COR-L47 (cell line): ENCODE measurements at places on chromosomes 12 and 14.

DNA sequence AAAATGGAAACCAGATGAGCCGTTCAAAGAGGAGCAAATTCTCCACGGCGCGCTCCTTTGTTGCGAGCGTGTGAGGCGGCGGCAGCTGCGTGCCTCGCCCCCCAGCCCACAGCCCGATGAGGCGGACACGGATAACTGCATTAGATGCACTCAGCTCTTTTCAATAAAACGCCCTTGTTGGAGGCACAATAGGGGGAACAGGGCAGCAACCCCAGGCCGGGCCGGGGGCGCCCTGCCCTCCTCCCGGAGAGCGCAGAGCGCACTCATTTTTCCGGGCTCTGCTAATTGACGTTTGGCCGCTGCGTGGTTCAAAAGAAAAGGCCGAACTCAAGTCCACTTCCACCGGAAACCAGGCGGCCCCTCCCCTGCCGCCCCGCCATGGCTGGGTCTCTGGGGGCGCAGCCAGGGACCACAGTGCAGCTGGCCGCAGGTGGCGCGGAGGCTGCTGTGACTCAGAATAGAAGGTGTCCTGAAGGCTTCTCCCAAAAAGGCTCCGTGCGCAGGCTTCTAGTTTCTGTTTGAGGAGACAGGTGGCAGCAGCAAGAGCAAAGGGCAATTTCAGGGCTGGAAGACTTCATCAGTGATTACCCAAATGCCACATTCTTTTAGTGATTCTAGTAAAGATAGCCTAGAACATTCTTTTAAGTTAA lies 29.0 kb upstream of the SMOC1 start:
- no peak for DNase-seq

DNA sequence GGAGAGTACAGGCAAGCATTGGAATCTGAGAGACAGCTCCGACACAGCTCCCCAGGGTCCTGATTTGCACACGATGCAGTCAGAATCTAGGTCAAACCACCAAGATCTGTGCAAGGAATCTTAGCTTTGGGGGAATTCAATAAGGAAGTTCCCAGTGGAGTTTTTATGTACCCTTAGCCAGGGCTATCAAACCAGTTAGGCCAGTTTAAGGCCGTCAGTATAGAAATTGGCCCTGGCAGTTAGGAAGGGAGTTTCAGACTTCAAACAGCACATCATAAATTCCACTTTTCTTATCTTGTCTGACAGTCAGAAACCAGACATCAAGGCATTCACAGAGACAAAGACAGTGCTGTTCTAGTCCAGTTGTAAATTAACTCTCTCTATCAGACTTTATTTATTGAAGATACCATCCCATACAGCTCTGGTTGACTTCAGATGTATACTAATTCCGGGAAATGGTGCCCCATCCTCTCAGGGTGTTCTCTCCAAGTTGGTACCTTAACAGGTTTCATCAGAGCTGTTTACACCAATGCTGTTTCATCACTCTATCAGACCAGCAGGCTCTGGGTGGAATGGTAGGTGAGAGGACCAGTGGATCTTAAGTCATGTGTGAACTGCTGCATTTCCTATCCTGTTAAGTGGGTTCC lies 157.5 kb upstream of the ATF7IP start:
- no peak for DNase-seq

- no peak for DNase-seq
These were observed 241.5 kb downstream of the SNAPC1 start for GRCh38 chr14:62003701-62004100.

DNA sequence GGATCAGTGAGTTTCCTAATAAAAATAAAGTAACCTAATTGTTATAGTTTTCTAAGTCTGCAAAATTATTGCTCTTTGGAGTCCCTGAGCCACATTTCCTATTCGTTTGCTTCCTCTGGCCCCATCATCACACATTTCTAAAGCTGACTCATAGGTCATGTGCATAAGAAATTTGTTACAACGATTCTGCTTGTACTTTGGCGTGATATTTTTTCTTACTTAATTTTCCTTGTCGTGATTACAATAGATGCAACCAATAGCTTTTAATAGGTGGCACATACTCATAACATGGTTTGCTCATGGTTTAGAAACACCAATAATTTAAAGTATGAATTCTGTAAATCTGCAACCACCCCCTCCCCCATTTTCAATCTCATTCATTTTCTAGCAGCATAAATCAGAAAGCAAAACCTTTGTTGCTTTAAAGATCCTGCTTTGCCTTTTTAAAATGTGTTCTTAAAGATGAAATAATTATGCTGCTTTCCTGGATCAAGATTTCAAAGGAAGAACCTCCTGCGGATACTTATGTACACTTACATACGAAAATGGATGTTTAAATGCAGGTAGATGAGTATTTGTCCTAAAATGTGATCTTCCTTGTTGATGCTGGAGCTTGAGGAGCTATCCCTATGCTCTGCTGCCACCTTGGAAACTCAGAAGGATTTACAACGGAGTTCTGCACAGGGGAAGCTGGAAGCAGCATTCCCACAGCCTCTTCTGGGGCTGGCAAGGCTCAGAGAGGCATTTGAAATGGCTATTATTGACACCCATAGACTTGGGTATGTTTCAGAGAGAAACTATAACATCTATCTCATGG lies 1.7 kb upstream of the FLRT2 start:
- peak; percentile 54 for DNase-seq

GRCh38 chr12:81296556-81297305 lies 218.9 kb downstream of the ACSS3 start:
- DNase-seq: no peak

GRCh38 chr14:106187216-106187615 lies 660.8 kb downstream of the TMEM121 start:
- DNase-seq: no peak

DNA sequence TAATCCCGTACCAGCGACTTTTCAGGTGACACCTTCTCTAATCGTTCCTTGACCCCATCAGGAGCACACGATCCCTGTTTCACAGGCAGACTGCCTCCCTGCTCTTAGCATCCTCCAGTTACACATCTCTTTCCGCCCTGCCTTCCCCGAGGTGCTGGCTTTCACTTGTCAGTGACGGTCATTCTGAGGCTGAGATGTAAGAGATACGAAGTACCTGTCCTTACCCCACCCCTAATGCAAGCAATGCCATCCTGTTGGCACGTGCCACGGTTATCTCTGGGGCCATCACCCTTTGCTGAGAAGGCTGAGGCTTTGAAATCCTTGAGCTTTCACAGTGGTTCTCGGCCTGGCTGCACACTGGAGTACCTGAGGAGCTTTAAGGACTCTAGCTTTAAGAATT lies 24.4 kb downstream of the B4GALNT3 start:
- no peak for DNase-seq

GRCh38 chr12:92721130-92721529 lies 18.3 kb downstream of the PLEKHG7 start:
- DNase-seq: no peak

DNA sequence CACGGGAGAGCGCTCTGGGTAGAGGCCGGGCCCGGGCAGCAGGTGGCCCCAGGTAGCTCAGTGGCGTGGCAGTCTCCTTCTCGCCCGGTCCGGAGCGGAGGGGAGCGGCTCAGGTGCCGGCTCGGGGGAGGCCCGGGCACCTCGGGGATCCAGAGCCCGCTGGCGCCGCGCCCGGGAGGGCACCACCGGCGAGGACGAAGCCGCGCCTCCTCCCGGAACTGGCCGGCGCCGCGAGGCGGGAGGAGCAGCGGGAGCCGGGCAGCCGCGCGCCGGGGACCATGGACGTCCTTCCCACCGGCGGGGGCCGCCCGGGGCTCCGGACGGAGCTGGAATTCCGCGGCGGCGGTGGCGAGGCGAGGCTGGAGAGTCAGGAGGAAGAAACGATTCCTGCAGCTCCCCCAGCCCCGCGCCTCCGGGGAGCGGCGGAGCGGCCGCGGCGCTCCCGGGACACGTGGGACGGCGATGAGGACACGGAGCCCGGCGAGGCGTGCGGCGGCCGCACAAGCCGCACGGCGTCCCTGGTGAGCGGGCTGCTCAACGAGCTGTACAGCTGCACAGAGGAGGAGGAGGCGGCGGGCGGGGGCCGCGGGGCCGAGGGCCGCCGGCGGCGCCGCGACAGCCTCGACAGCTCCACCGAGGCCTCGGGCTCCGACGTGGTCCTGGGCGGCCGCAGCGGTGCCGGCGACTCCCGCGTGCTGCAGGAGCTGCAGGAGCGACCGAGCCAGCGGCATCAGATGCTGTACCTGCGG lies 21.5 kb upstream of the GNS start:
- peak; percentile 68 for DNase-seq

DNA sequence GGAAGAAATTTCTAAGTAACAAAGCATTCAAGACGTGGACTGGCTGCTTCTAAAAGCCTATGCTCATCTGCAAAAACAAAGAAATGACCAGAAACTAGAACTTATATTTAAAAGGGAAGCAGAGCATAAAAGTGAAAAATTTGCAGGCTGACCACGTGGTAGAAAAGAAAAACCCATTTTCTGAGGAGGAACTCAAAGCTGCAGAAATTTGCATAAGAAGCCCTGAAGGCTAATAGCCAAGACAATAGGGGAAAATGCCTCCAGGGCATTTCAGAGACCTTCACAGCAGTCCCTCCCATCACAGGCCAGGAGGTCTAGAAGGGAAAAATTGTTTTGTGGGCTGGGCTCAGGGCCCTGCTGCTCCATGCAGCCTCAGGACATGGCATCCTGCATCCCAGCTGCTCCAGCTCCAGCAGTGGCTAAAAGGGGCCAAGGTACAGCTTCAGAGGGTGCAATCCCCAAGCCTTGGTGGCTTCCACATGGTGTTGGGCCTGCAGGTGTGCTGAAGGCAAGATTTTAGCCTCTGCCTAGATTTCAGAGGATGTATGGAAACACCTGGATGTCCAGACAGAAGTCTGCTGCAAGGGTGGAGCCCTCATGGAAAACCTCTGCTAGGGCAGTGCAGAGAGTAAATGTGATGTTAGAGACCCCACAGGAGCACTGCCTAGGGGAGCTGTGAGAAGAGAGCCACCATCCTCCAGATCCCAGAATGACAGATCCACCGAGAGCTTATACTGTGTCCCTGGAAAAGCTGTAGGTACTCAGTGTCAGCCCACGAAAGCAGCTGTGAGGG lies 55.5 kb downstream of the CHGA start:
- no peak for DNase-seq

- no peak for DNase-seq
These were observed 13.1 kb downstream of the AKAP6 start for GRCh38 chr14:32341947-32342846.

DNA sequence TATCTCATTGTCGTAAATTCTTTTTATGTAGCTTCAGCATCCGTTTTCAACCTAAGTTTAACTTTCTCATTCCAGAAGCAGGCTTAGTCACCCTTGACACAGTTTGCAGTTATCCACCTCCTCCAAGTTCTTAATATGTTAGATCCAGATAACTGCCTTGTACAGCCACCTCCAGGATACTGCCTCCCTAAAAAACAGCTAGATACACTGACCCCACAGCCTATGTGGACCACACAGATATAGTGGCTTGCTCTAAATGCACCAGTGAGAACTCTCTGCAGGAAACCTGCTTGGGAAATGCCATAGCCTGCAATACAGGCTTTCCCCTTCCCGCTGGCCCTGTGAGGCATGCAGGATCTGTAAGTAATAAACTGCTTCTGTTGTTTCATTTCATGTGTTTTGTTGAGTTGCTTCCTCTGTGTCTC lies 11.1 kb upstream of the RTL1 start:
- DNase-seq: no peak

DNA sequence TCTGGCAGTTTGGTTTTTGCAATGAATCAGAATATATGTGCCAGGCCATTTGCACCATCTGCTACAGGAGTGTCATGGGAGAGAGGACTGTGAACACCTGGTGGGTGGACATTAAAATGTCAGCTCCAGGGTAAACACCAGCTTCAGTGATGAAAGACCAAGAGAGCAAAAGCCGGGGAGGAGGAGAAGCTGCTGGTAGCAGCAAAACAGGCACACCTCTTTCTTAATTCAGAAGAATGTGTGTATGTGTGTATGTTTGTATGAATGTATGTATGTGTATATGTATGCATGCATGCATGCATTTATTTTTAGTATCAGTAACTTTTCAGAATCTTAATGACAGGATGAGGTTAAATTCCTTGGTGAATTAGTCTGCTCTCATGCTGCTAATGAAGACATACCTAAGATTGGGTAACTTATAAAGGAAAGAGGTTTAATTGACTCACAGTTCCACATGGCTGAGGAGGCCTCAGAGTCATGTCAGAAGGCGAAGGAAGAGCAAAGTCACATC lies 357.4 kb upstream of the PRICKLE1 start:
- no peak for DNase-seq

GRCh38 chr12:3962631-3963483 lies 89.7 kb upstream of the PARP11 start:
- no peak for DNase-seq

DNA sequence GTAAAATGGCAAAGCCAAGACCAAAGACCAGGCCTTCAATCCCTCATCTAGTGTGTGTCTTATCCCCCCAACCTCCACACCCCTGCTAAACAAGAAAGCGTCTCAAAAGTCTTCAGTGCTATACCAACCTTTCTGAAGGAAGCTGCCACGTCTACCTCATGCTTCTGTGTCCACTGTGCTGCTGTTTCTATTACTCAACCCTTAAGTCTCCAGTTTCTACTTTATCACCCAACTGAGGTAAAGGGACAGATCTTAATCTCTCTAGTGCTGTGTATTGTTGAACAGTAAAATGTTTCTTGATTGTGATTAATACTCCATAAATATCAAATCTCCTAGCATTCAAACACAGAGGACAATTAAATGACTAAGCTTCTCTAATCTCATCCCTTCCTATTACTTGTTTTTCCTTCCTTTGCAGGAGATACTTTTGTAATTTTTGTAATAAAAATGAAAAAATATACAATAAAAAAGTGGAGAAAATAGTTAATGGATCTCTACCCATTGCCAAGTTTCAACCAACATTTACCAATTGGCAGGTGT lies 23.3 kb downstream of the BTBD7 start:
- DNase-seq: no peak

DNA sequence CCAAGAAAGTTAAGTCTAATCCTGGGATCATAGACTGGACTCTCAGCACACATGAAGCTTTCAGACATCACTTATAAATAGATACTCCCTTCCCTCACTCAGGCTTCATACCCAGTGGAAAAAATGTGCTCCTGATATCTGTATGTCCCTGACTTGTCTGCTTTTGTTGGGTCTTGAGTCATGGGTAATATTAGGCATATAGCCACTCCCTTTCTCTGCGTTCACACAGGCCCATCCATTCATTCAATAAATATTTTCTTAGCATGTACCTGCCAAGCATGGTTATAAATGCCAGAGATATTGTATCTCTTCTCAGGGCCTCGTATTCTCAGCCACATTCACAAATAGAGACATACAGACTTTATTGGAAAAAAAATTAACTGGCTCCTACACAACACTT lies 43.5 kb downstream of the COX16 start:
- DNase-seq: no peak

DNA sequence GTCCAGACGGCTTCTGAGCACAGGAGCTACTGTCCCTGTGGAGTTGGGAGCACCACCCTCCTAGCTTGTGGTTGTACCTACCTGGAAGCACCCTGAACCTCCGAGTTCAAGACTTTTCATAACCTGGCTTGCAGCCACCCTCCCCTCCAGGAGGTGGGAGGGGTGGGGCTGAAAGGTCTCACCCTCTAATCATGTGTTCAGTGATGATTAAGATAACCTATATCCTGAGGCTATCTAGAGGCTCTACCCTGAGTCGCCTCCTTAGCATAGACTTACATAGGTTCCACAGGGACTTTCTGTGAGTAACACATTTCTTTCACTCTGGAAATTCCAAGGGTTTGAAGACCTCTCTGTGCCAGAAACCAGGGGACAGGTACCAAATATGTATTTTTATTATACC lies 146.5 kb downstream of the CFAP54 start:
- no peak for DNase-seq
